SJSA1 (cell line): ENCODE measurements at places on chromosomes 13 and 19.
A peak's percentile ranks its signal among the peaks of the same experiment; 100 is the strongest.

- DNase-seq, result no peak
Measured at GRCh38 chr13:21901811-21902708, 231.2 kb downstream of the FGF9 start.

DNA sequence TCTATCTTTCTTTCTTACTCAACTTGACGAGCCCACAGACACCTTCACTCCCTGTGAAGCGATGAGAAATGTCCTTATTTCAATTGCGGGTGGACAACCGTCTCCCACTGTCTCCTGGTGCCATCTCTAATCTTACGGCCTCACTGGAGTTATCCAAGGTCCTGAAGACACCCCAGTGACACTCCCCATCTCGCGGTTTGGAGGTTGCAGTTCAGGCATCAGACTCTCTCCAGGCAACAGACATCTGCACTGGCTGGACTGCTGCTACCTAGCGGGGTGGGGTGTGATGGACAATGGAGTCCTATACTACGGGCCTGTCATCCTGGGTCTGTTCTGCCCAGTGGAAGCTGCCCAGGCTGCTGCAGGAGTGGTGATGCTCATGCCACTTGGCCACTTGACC, 18.3 kb upstream of the IRS2 start:
- DNase-seq, result peak; percentile 70

- DNase-seq, result no peak
Measured at GRCh38 chr19:2215281-2215751, 20.8 kb downstream of the PLEKHJ1 start.

DNA sequence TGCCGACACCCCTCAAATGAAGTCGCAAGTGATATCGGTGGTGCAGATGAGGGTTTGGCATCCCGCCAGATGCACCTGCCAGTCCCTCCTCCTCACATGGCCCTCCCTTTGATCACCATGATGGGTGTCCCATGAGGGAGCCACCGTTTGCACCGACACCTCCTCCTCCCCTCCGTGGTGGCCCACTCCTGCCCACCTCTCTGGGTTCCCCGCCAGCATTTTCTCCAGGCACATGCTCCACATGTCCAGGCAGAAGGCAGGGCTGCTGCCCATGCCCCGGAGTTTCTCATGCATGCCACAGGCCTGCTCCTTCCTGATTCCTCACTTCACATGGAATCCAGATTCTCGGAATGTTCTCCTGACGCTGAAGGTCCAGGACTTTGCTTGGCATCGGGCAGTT, 49.3 kb downstream of the COL4A2 start:
- no peak for DNase-seq

DNA sequence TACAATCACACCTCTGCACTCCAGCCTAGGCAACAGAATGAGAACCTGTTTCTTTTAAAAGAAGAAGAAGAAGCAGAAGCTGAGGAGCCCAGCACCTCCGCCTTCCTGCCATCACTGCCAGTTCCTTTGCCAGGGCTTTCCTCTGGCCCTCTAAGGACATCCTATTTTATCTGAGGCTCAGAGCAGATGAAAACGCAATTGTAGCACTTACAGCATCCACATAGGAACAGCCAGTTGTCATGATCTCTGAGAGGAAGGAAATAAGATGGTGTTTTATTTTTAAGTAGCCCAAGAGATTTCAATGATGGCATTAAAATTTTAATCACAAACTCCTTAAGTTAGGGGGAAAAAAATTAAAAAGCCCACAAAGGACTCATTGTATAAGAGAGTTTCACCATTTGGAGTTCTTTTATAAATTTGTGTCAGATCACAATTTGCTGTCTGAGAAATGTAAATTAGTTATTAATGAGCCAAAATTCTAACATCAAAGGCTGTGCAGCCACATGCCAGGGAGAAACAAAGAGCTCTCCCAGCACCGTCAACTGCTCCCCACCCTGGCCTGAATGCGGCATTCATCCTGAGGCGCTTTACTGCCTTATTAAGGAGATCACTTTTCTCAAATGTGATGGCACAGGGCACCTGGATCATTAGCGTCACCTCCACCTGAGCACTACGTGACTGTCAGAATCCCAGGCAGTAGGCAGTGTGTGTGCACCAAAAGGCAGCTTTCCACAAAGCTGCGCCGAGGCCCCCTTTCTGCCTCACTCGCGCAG, 393.0 kb downstream of the FOXO1 start:
- DNase-seq, result no peak

DNA sequence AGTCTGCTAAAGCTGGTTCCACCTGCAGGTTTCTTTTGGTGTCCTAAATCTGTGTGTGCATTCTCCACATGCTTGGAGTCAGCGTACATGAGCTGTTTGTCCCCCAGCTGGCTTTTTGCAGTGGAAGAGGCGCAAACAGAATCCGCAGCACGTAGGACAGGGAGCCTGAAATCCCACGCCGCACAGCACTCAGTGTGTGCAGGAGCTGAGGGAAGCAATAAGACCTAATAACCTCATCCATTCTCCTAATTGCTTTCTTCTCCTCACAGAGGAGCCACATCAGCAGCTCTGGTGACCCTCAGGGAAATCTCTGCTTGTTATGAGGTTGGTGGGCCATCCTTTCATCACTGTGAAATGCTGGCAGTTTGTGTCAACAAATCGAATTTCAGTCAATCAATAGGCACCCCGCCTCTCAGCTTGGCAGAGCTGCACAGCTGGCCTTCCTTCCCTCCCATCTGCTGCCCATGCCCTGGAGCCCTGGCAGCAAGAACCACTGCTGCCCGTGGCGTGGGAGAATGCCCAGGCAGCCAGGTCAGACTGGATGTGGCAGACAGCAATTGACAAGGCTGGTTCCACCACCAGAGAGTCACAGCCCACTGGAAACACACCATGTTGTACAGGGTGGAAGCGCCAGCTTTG, 136.7 kb downstream of the ZDHHC20 start:
- no peak for DNase-seq

GRCh38 chr13:100502446-100502845, 86.1 kb downstream of the GGACT start:
- DNase-seq, result no peak

- no peak for DNase-seq
Measured at GRCh38 chr19:49896863-49897621, at the start of gene IL4I1. Gene IL4I1, minus strand, starts transcription at chr19:49896887. Its CDS starts 727 bp downstream, at chr19:49896160.

- DNase-seq, result no peak
Measured at GRCh38 chr13:42181381-42181953, 90.5 kb upstream of the AKAP11 start.

- no peak for DNase-seq
Measured at GRCh38 chr13:25766576-25766975, 285.2 kb downstream of the SHISA2 start.

- no peak for DNase-seq
Measured at GRCh38 chr13:90154311-90154960, 1193.1 kb upstream of the MIR17HG start.

DNA sequence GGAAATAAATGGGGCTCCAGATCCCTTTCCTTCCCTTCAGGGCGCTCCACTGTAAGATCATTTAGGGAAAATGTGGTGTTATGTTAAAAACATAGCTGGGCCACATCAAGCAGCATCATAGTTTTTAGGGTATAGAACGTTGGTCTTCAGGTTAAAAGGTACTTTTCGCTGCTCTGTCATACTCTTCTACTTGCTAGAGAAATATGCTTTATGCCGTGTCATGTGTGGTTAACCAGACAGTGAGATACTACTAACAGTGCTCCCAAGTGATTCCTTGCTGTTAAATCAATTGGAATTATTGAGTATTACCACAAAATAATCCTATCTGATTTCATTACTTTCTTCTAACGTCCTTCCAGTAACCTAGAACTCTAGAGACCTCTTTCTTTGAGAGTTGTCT, 1.1 kb upstream of the NDFIP2 start:
- no peak for DNase-seq

DNA sequence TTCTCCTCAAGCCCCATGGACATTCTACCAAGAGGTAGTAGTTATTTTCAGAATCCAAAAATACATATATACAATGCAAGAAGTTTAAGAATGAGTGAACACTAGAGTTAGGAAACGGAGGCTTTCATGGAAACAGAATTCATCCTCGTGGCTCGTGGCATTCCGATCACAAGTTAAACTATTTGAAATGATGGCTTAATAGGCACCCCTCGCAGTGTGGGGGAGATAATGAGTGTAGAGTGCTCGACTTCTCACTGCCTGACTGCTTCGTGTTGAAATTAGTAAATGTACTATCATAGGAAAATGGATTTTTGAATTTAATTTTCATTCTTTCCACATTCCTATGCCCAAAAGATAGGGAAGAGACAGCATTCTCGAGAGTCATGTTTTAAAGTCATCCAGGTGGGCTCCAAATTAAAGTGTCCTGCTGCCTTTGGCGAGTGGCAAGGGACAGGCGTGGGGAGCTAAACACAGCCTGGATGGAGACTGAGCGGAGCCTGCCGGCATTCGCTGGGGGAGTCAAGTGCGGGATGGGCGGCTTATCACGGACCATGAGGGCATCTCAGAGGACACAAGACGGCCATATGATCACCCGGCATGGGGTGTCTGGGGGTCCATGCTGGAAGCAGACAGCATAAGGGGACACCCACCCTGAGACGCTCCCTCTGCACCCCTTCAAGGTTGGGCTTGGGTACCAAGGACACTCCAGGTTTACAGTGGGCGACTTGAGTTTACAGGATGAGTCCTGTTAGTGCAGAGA, 165.2 kb downstream of the TEX29 start:
- no peak for DNase-seq

- DNase-seq, result no peak
Measured at GRCh38 chr13:46850214-46850613, 46.6 kb downstream of the HTR2A start.

DNA sequence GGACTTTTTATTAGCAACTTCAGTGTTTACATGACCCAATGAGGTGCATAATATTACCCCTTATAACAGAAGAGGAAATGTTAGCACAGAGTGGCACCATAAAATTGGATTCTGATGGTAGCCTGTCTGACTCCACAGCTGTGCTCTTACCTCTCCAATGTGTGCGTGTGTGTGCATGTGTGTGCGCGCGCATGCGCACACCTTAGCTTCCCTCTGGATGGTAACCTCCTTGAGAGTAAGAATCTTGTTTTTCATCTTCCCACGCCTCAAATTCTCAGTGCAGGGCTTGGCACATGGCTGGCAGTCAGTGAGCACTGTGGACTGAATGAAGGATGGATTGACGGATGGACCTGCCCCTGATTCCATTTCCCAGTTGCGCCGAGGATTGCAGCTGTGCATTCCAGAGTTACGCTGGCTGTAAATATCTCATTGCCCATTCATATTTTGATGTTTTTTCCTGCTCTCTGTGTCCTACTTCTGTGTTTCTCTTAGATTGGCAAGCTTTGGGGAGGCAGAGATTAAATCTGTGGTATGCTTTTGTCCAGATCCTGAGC, 99.2 kb upstream of the WASF3 start:
- DNase-seq, result no peak

DNA sequence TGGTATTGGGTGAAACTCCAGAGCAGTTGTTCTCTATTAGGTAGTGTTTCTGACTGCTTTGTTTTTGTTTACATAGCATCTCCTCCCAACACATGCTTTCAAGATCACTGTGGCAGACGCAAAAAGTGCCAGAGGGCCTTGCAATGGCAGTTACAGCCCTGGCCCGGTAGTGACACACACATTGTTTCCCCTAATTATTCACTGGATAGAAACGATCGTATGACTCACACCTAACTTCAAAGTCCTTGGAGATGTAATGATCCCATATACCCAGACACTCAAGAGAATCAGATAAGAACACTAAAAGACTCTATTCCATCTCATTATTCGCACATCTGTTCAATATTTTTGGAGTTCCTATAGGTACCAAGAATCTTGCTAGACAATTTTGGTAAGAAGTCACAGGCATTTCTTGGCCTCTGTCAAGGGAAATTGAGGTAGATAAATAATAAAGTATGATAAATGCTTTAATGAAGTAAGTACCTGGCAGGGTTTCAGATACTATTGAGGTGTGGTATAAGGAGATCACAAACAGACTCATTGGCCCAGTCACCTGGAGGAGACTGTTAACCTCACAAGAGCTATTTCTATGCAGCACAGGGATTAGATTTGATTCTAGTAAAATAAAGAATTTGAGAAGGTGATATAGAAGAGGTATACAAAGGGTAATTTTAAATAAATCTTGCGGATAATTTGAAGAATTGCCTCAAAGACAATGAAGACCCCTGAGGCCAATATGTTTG, 485.3 kb downstream of the SLITRK6 start:
- DNase-seq, result peak; percentile 84

GRCh38 chr19:38362076-38362945, 12.1 kb upstream of the PSMD8 start:
- peak; percentile 27 for DNase-seq

GRCh38 chr13:95193509-95194230, 107.6 kb downstream of the ABCC4 start:
- no peak for DNase-seq

GRCh38 chr19:18586306-18586705, 2.3 kb upstream of the REX1BD start:
- DNase-seq, result no peak

- no peak for DNase-seq
Measured at GRCh38 chr19:3982701-3983541, 2.3 kb downstream of the EEF2 start.

- DNase-seq, result no peak
Measured at GRCh38 chr13:92602560-92602959, 624.0 kb upstream of the GPC6 start.
